Caco-2 (cell line): ENCODE measurements at places on chromosomes 6 and 20.

DNA sequence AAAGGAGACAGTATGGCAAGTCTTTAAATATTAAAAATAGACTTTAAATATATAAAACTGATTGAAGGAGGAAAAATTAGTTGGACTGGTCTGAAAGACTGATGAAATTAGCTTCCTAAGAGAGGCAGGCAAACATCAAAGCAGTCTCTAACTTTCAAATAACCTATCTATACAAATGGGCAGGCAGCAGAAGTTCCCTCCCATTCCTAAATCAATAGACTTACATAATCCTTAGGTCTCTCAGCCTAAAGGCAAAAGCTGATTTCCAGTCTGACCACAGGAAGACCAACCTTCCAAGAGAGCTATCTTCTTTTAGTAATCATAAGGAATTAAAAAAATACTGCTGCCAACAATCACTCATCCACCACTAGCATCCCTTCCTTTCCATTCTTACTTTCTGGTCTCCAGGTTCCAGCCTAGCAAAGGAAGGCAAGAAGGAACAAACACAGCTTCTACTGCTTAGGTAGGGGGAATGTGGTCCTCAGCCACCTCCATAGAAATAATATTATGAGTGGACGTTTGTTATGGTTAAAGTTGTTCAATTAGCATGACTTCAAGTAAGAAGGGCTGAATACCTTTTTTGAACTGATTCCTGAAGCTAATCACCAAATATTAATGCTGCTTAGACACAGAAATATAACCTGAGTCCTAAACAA is 44.1 kb downstream of the SESN1 start:
- no peak for DNase-seq

GRCh38 chr20:58584881-58585752 is 66.0 kb upstream of the STX16 start:
- no peak for DNase-seq

DNA sequence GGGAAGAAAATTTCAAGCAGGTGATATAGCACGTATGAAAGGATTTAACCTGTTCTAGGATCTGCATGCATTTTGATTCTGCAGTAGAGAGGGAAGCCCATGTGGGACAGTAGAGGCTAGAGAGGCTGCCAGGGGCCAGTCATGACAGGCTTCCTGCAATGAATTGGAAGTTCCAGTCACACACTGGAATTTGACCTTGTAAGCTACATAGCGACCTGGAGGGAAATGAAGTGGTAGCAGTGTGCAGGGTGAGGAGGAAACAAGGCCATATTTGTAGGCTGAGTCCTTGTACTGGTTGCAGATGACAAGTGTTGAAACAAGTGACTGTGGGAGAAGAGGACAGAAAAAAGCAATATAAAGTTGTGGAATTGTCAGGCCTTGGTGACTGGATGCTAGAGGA is 58.6 kb upstream of the OLIG3 start:
- DNase-seq: no peak

GRCh38 chr6:101544286-101544685 is 150.8 kb downstream of the GRIK2 start:
- no peak for DNase-seq

DNA sequence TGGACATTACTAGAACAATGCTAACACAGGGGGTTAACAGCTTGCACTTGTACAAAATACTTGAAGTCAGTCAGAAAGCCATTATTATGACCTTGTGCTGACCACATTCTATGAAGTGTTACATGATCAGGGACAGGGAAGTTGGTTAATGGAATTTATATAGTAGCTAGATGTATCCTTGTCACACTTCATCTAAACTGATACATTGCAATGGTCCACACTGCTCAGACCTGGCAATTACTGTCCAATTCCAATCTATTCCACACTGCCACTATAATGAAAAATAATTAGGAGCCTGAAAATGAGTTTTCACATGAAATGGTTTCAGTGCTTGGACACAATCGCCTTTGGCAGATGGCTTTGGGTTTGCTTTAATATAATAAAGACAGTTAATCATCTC is 850.8 kb downstream of the EPHA7 start:
- DNase-seq: no peak

DNA sequence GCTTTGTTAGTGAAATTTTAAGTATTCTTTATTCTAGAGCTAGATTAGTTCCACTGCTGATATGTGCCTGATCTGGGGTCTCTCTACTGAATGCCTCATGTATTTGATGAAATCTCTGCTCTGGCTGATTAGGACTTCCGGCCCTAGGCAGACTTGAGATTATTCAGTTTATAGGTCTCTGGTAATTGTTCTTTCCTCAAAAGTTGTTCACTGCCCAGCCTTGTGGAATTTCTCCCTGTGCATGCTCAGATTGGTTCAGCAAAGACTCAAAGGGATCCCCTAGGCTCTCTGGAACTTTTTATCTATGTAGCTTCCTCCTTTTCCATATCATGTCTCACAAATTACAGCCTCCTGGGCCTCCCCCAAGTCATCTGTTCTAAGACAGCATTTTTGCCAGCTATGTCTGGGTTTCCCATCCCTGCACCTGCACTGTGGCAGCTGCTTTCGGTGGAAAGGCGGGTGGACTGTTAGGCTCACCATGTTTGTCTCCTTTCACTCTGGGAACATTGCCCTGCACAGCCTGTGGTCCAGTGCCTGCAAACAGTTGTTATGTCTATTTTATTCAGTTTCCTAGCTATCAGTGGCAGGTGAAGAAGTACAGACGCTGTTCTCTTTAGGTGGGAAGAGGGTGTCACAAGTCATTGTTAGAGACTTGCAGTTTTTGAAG is 73.7 kb downstream of the RPP40 start:
- no peak for DNase-seq

DNA sequence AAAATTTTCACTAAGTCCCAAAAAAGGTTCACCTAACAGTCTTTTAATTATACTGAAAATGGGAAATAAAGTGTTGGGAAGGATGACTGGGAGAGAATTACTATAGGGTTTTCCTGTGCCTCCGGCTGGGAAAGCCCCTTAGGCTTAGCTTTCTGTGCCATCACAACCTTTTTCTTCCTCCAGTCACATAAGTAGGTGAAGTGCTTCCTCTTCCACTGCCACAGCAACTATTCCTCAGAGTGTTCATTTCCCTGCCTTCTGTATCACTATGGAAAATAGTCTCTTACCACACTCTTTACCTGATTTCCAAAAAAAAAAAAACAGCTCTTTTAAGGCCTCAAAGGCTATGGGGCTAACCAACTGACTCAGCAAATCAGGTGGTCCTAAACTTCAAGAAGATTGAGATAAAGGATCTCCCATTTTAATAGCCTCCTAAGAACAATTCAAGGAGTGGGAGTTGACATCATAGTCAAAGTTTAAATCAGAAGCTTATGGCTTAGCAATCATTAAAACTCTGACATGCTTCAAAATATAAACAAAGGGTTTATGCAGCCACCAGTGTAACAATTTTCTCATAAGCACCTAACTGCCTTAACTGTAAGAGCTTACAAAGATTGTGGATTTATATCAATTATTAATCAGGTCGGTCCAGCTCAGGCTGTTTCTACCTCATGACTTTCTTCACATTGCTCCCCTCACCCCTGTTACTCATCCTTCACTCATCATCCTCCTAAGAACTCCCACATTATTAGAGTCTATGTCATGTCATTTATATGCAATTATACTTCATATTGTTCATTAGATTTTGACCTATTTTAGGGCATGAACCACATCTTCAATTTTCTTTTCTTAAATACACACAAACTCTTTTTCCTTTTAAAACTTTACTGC is 95.3 kb downstream of the RNGTT start:
- no peak for DNase-seq

- no peak for DNase-seq
Observed at GRCh38 chr6:32126880-32127279, 1.2 kb downstream of the ATF6B start.

- DNase-seq: no peak
Observed at GRCh38 chr20:23228912-23229311, 121.7 kb upstream of the NXT1 start.

GRCh38 chr6:34645627-34646026 is 50.9 kb downstream of the ILRUN start:
- DNase-seq: no peak

DNA sequence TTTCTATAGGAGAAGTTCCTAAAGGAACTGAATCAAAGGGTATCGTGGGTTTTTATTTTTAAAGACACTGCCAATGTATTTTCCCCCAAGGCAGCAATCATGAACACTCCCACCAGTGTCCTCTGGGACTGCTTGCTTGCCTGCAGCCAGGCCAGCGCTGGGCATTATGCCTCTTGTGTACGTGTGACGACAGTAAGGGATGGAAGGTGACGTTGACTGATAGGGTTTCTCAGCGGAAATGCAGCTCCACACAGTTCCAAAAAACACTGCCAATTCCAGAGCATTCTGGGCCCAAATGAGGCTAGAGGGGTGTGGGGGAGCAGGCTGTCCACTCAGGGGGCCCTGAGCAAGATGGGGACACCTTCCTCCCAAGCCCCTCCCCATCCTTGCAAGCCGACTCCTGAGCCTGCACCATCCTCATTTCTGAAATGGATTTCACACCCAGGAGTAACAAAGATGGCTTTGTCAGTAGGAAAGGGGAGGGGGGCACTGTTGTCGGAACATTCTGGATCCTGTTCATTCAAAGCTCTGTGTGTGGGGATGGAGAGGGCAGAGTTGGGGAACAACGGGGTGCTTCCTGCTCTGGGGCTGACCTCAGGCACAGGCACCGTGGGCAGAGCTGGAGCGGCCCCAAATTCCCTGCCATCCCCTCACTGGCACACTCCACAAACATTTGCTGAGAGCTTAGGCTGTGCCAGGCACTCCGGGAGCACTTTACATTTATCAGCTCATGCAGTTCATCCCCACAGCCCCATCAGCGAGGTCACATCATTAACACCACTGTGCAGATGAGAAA is 20.0 kb downstream of the PREX1 start:
- no peak for DNase-seq

DNA sequence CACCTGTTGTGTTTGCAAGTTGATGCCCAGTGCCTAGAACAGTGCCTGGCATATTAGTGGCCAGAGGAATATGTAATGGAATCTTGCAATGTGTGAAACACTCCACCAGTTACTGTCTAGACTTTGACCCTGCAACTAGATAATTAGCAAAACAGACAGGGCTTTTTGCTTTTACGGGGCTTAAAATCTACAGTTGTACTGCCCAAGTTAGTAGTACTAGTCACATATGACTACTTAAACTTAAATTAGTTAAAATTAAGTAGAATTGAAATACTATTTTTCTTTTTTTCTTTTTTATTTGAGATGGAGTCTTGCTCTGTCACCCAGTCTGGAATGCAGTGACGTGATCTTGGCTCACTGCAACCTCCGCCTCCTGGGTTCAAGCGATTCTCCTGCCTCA is 44.3 kb upstream of the PLCB4 start:
- no peak for DNase-seq

GRCh38 chr6:101716810-101717209 is 323.3 kb downstream of the GRIK2 start:
- DNase-seq: no peak

- no peak for DNase-seq
Observed at GRCh38 chr6:106516616-106517015, 112.7 kb downstream of the RTN4IP1 start.

DNA sequence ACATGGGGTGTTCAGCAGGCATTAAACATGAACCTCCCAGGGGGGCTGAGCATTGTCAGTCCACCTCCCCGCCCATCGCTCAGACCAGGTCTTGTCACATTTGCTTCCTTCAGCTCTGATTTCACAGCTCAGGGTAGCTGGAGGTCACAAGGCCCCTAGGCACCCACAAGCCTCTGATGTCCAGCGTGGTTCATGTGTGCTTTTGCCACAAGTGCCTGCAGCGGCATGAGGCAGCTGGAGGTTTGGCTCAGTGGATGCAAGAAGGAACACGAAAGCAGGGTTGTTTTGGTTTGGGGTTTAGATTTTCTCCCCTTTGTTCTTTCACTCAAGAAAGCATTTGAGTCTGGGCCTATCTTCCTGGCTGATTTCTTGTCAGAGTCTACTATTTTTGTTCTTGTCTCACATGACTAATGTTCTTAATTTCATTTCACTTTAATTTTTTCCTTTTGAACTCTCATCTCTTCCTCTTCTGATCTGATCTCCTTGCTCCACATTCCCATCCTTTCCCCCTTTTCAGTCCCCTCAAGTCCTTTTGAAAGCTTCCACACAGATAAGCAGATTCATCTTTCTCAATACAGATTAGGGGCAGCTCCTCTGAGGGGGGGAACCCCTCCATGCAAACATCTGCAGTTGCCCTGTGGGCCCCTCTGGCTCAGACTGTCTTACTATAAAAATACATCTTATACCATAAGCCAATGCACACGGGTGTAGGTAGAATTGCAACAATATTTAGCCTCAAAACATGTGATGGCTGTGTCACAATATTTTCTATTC is 68.1 kb upstream of the CEP85L start:
- DNase-seq: no peak

- no peak for DNase-seq
Observed at GRCh38 chr20:32183947-32184635, 23.5 kb downstream of the PLAGL2 start.

DNA sequence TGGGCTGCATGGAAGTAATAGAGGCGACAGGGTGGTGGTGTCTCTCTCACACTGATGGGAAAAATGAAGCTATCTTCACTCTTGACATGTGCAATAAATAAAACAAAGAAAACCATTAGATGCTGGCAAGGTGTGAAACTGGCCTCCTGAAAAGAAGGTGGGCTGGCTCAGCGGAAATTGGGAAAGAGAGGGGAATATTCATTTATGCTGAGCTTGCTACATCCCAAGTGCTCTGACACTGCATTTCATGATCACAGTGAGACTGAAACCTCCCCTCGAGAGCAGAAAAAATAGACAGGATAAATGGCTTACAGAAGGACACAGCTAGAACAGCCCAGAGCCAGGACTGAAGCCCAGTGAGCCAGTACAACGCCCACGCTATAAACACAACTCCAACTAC is 112.1 kb upstream of the SMLR1 start:
- no peak for DNase-seq

DNA sequence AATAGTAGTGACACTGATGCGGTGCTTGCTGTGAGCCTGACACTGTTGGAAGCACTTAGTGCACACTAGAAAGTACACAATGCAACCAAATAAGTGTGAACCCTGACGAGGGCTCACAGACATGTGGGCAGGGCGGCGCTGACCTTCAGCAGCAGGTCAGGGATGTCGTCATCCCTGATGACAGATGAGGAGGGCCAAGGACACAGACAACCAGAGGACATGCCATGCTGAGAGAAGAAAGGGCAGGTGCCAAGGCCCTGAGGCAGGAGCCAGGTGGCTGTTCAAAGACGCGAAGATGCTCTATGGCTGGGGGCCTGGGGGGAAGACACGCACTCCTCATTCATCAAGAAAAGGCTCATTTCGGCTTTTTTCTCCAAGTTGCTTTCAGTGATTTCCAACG is 176.4 kb upstream of the CST7 start:
- no peak for DNase-seq

GRCh38 chr6:105492706-105493673 is 90.1 kb upstream of the PREP start:
- no peak for DNase-seq

DNA sequence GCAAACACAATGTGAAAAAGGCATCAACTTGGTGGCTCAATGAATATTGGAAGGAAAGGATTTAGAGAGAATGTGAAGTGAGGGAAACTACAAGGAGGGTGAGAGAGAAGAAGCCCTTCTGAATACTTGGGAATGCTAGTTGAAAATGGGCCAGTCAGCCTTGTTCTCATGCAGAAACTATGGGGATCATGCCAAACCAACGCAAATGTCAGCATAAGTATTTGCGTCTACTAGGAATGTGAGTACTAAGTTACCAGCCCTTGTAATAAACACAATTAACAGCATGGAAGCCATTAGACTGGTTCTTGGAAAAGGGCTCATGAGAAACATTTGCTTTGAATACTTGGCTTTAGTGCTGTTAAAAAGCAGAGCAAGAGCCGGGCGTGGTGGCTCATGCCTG is 54.9 kb upstream of the AIG1 start:
- no peak for DNase-seq

GRCh38 chr6:170475118-170475517 is 78.0 kb downstream of the PSMB1 start:
- DNase-seq: no peak
